ENCODE measurements at places on chromosomes 6 and 20. TPM values are rescaled to one million over a fixed set of nuclear protein-coding genes. Genes with fewer than 3 reads are reported as not detected.

Gene SIGLEC1
- 69.9 TPM for total RNA-seq

Gene TAAR5
- total RNA-seq, result not detected

Gene BMP2
- total RNA-seq, result 36.8 TPM

Gene TFAP2A
- 1.0 TPM for total RNA-seq

Gene MYCT1
- 8.4 TPM for total RNA-seq

Gene SLC17A3
- total RNA-seq, result not detected

Gene CALHM5
- total RNA-seq, result 2.1 TPM

Data from upper lobe of left lung (tissue), 6 donors.